ENCODE measurements at places on chromosomes 7 and 10. TPM values are rescaled to one million over a fixed set of nuclear protein-coding genes. Genes with fewer than 3 reads are reported as not detected.

Gene ZRANB1
- 24.5 TPM for total RNA-seq

- H3K27me3 ChIP-seq = peaks cover 2% of the 10 kb centered on the region
- H3K4me3 ChIP-seq = no peak overlapping the region
- H3K4me1 ChIP-seq = no peaks in the 10 kb centered on the region
- H3K36me3 ChIP-seq = no peaks in the 10 kb centered on the region
These were observed 364.2 kb downstream of the SFMBT2 start for GRCh38 chr10:7046615-7047014.

Gene HSPA12A
- 11.1 TPM for total RNA-seq

Gene CALHM3
- total RNA-seq = not detected

Gene LBX1
- not detected for total RNA-seq

Gene ZNF32
- 19.7 TPM for total RNA-seq

DNA sequence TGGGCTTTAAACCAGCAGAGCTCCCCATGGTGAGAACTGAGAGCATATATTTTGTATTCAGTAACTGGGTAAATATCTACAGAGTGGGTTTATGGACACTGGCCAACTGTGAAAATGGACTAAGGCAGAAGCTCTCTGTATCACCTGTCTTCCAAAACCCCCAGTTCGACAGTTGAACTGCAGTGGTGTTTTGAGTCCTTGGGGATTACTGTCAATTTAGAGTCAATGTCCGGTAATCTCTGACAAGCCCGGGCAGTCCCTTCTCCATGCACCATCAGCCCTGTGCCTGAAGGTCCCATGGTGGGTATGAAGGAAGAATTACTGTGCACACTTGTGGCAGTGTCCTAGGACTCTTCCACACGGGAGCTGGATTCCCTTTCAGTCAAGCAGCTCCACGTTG, 235.0 kb downstream of the CCSER2 start:
- no peak overlapping the region for H3K27ac ChIP-seq
- DNase-seq = no peak
- H3K36me3 ChIP-seq = no peaks in the 10 kb centered on the region
- no peaks in the 10 kb centered on the region for H3K4me1 ChIP-seq

- H3K27me3 ChIP-seq = no peaks in the 10 kb centered on the region
- peaks cover 9% of the 10 kb centered on the region for H3K4me1 ChIP-seq
- H3K36me3 ChIP-seq = no peaks in the 10 kb centered on the region
- peak; percentile 62 for DNase-seq
These were observed 14.7 kb upstream of the SEC61G start for GRCh38 chr7:54773472-54774399.

DNA sequence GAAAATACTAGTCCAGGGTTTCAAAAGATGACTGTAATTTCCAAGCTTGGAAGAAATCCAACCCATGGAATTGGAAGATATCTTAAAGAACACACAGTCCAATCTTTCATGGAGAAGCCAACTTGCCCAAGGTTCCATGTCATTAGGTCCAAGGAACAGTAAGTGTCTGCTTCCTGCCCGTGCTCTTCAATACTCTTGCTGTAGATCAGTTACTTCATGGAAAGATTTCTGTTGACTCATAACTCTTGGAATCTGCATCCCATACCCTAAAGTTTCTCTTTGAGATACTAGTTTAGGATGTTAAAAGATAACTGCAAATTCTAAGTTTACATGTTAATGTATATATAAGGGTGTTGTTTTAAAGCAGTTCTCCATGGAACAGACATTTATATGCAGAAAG, 127.9 kb upstream of the SLC13A1 start:
- H3K4me1 ChIP-seq = no peaks in the 10 kb centered on the region
- no peaks in the 10 kb centered on the region for H3K36me3 ChIP-seq
- no peaks in the 10 kb centered on the region for H3K27me3 ChIP-seq
- no peak overlapping the region for H3K4me3 ChIP-seq

DNA sequence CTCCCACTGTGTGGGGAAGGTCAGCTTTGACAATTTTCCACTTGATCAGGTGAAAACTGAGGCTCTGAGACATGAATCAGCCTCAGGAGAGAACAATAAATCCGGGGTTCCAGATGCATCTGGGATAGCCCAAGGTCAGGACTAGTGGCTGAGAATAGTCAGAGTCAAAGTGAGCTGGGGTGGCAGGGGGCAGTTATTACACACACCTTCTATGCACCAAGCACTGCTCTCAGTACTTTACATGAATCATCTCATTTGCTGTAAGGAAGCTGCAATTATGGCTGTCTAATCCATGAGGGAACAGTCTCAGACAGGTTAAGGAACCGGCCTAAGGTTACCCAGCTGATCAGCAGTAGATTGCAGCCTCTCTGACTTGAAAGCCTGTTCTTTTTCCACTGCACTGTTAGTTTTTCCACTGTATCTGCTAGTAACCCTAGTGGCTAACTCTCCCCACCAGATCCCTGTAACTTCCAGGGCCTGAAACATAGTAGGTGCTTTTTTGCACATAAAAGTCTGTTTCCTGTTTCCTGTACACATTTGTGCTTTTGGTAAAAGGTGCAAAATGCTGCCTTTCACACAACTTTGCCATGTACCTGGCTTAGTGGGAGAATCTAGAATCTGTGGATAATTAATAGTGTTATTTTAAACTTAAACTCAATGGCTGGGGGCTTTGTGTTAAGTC, 125.9 kb downstream of the EMX2 start:
- H3K27me3 ChIP-seq = peaks cover 3% of the 10 kb centered on the region
- no peak overlapping the region for H3K4me3 ChIP-seq
- H3K4me1 ChIP-seq = peaks cover under 1% of the 10 kb centered on the region
- H3K27ac ChIP-seq = no peak overlapping the region
- H3K36me3 ChIP-seq = no peaks in the 10 kb centered on the region

Gene FOXI2
- not detected for total RNA-seq

Gene TMEM236
- total RNA-seq = 0.14 TPM

- no peak for DNase-seq
- no peak overlapping the region for H3K27ac ChIP-seq
- no peak overlapping the region for H3K4me3 ChIP-seq
- no peaks in the 10 kb centered on the region for H3K27me3 ChIP-seq
These were observed 153.4 kb downstream of the GRID1 start for GRCh38 chr10:86213148-86213547.

Gene CYP2W1
- total RNA-seq = not detected

DNA sequence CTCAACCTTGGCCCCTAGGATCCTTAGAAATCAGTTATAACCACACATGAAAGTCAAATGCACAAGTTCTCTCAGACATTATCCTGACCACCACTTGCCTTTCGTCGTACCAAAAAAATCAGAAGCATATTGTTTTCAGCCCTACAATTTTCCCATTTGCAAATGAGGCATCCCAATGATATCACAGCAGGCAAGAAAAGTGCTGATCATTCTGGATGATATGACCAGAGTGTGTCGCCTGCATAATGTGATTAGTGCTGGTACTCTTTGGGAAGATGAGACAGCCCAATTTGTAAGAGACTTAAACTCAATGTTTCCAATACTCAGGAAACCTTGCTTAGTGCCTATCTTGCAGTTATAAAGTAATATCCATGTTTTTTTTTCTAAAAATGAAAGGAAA, 168.0 kb downstream of the SORCS1 start:
- DNase-seq = no peak
- H3K4me3 ChIP-seq = no peak overlapping the region
- H3K27me3 ChIP-seq = no peaks in the 10 kb centered on the region

DNA sequence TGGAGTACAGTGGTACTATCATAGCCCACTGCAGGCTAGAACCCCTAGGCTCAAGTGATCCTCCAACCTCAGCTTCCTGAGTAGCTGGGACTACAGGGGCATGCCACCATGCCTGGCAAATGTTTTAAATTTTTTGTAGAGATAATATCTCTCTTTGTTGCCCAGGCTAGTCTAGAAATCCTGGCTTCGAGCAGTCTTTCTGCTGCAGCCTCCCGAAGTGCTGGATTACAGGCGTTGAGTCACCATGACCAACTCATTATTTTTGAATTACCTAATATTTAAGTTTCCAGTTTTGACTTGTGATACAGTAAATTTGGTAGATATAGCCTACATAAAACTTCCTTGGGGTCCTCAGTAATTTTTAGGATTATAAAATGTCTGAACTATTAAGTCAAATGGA, 74.1 kb downstream of the RUNDC3B start:
- no peaks in the 10 kb centered on the region for H3K27me3 ChIP-seq
- H3K36me3 ChIP-seq = no peaks in the 10 kb centered on the region

- no peaks in the 10 kb centered on the region for H3K27me3 ChIP-seq
- H3K4me1 ChIP-seq = peaks cover 45% of the 10 kb centered on the region
- H3K36me3 ChIP-seq = peaks cover 4% of the 10 kb centered on the region
- DNase-seq = peak; percentile 47
- peak overlapping the region; percentile 46 for H3K27ac ChIP-seq
- H3K4me3 ChIP-seq = peak overlapping the region; percentile 38
These were observed 2.7 kb downstream of the COG5 start for GRCh38 chr7:107560898-107561516.

Gene CALML3
- not detected for total RNA-seq
